Esophagus squamous epithelium (tissue), 5 donors: ENCODE measurements at places on chromosomes 13 and 19.

- DNase-seq: no peak
Observed at GRCh38 chr19:3464587-3465235, 15.6 kb downstream of the SMIM24 start.

GRCh38 chr13:34577051-34577450, 365.0 kb upstream of the NBEA start:
- no peak for DNase-seq

DNA sequence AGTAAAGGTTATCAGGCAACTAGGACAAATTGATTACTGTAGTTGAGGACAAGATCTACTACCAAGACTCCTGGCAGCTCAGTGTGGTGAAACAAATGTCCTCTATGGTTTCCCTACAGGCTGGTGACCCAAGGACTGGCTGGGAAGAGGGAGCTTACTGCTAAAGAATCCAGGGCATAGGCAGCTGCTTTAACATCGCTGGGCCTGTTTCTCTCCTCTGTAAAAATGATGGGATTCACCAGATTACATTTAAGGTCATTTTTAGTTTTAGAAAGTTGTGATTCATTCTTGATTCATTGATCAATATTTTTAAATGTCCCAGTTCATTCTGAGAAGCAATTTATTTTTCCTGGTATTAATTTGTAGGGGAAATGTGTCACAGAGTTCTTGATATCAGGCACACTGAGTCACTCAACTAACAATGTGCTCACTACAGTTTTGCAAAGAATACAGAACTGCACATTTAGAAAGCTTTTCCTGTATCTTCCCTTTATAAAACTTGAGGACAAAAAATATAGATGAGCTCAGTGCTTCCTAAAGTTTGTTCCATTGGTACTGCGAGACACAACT, 19.6 kb upstream of the FAM124A start:
- no peak for DNase-seq

GRCh38 chr19:7605490-7606222, 10.0 kb downstream of the CAMSAP3 start:
- no peak for DNase-seq

DNA sequence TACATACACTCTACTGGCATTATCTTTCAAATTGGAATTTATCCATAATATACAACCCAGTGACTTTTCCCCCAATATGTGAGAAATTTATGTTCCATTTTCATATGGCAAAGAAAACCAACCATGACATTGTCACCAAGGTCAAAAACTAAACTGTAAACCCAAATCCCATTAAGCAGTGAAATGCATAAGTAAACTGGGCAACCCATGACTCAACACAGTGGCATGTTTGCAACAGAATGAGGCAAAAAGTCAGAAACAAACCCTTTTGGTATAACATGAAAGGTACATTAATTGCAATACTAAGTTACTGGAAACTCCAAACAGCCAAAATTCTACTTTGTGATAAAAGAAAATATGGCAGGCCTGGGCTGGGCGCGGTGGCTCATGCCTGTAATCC, 4.9 kb downstream of the ZNF878 start:
- DNase-seq: no peak

- no peak for DNase-seq
Observed at GRCh38 chr19:6697291-6697690, 23.2 kb downstream of the C3 start.

DNA sequence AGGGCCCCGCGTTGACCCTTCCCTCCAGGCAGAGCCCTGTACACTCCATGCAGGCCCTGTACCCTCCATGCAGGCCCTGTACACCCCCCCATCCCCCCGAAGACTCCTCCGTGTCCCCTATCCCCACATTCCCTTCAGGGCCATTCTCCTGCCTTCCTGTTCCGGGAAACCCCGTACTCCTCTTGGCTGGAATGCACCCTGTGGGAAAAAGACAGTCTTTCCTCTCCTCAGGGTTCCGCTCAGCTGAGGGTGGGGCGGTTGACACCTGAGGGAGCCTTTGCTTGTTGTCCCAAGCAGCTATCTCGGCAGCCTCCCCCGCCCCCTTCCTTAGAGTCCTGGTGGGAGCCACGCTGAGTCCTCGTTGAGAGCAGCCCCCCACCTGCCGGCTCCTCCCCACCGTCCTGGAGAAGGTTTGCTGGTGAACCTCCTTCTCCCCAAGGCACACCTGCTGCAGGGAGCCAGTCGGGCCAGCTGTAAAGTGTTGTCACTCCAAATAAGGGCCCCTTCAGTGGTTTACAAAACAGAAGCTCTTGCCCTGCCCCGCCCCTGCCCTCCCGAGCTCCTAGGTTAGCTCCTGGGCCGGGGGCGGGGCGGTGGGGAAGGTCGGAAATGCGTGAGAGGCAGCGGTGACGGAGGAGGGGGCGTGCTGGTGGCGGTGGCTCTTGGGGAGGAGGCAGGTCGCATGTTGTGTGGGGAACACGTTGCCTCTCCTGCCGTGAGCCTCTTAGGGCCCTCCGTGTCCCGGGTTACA, 1.5 kb downstream of the GNA11 start:
- DNase-seq: no peak

- DNase-seq: no peak
Observed at GRCh38 chr13:21744149-21744548, 73.3 kb downstream of the FGF9 start.

GRCh38 chr13:28110414-28110813, 10.0 kb upstream of the FLT3 start:
- DNase-seq: no peak

- DNase-seq: no peak
Observed at GRCh38 chr13:30791354-30792001, 56.1 kb downstream of the ALOX5AP start.

- DNase-seq: peak; percentile 14
Observed at GRCh38 chr13:50080911-50081678, 65.9 kb downstream of the KCNRG start.

GRCh38 chr13:41199079-41199478, 4.7 kb upstream of the KBTBD7 start:
- no peak for DNase-seq

GRCh38 chr13:27423333-27423732, 1.1 kb upstream of the GTF3A start:
- no peak for DNase-seq

DNA sequence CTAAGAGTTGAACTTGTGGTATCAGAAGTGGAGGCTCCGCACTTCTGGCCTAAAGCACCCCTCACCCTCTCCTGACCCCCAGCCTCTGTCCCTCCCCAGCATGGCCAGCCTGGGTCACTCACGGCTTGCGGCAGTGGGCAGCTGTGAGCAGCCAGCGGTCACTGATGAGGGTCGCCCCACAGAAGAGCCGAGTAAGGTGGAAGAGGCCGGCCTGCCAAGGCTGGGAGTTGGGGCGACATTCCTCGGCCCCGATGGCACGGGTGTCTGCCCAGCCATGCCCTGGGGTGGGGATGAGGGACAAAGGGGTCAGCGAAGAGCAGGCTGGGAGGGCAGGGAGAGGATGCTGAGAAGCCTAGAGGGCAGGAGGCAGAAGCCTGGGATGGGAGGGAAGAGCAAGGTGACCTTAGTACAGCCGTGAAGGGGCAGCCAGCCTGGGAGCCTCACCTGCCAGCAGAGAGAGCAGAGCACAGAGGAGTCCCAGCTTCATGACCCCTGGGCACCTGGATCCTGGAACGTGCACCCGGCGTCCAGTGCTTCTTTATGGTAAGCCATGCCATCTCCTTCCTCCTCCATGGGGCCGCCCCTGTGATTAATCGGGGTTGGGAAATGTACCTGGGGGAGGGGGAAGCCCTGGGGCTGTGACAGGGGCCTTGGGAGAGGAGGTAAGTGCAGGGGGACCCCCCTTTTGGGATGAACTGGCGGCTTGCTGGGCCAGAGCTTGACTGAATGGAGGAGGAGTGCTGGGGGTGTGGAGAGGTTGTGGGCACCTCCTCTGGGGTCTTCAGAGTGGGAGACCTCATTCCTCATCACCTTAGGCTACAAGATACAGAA, 7.9 kb upstream of the KLK8 start:
- DNase-seq: no peak

DNA sequence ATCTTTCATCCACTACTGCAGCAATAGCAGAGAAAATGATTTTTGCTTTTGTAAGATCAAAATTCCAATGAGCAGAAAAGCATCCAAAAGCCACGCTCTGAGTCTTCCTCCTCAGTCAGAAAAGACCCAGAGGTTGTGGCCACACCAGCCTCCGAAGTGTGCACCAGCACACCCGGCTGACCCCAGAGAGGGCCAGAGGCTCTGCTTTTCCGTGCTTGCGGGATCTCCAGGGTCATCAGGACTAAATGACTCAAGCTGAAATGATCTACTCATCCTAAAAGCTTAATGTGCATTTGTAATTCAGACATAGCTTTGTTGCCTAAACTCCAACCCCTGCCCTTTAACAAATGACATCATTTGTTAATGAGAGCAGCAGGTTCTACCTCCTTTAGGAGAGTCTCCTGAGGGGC, 16.5 kb downstream of the RXFP2 start:
- no peak for DNase-seq

DNA sequence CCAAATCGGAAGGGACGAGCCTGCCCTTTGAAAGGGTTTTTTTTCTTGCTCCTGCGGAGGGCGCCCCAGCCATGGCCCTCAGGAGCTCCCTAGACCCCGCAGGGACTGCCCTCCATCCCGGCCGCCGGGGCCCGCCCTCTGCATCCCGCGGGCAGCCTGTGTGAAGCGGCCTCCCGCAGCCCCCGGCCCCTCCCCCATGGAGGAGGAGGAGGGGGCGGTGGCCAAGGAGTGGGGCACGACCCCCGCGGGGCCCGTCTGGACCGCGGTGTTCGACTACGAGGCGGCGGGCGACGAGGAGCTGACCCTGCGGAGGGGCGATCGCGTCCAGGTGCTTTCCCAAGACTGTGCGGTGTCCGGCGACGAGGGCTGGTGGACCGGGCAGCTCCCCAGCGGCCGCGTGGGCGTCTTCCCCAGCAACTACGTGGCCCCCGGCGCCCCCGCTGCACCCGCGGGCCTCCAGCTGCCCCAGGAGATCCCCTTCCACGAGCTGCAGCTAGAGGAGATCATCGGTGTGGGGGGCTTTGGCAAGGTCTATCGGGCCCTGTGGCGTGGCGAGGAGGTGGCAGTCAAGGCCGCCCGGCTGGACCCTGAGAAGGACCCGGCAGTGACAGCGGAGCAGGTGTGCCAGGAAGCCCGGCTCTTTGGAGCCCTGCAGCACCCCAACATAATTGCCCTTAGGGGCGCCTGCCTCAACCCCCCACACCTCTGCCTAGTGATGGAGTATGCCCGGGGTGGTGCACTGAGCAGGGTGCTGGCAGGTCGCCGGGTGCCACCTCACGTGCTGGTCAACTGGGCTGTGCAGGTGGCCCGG, 815 bp downstream of the MAP3K10 start:
- DNase-seq: no peak

- no peak for DNase-seq
Observed at GRCh38 chr13:20566468-20566897, 474 bp upstream of the IFT88 start.

DNA sequence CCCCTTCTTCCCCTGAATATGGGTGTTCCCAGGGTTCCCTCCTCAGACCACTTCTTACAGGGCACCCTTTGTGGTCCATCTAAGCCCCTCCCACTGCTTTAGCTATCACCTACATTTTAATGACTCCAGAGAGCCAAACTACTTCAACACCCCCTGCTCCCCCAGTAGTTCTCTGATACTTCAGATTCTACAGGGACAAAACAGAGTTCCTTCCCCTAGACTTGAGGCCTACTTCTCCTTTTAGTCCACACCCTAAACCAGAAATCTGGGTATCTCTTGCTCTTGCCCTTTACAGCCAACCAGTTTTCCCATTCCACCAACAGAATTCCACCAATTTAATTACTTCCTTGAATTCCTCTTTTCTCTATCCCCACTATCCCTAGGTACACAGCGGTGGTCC, 107.2 kb downstream of the KCNRG start:
- no peak for DNase-seq

DNA sequence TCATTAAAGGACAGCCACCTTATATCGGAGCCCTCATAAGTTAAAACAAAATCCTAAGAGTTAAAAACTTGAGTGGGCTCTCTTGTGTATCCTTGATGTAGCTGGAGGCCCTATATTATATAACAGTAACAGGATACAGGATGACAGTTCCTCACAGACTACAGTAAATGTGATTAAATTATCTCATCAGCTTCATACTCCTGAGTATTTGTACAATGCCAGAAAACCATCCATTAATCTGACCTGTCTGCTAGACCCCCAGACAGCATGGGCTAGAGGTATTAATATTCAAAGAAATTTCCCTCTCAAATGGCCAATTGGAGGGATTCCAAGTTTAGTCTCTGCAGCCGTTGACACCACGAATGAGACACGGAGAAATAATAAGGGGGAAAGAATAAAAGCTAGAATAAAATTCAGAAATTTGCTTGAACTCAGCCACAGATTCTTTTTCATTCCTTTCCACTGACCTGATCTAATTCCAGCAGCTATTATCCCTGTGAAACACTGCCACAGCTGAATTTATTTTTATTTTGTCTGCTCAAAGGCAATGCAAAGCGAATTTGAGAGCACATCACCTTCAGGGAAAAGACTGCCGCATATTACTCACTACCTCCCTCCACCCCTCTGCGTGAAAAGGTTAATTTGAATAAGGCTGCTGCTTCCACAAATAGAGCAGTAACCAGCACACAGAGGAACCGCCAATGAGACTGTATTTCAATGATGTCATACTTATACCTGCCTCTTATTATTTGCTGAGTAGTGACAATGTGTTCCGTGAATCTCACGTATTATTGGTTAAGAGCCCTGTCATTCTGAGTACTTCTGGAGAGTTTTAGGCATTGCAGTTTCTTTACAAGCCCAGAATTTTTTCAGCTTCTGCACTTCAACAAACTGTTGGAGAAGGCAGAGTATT, 155.9 kb upstream of the KLF12 start:
- no peak for DNase-seq

- no peak for DNase-seq
Observed at GRCh38 chr13:41561170-41561569, 103.8 kb downstream of the RGCC start.

DNA sequence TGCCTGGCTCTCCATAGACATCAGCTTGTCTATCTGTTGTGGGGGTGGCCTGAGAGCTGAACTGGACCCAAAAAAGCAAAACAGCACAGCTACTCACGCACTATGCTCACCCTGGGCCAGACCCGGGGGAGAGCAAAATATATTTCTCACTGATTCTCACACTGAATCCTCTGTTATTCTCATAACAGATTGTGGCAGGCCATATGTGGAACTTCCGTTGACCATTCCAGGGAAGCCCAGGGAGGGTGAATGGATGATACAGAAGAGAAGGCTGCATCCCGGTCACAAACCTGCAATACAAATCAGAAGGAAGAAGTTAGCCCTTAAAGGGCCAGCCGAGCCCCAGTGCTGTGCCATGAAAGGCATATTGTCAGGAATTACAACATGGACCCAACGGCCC, 362.5 kb downstream of the ZNF536 start:
- no peak for DNase-seq

DNA sequence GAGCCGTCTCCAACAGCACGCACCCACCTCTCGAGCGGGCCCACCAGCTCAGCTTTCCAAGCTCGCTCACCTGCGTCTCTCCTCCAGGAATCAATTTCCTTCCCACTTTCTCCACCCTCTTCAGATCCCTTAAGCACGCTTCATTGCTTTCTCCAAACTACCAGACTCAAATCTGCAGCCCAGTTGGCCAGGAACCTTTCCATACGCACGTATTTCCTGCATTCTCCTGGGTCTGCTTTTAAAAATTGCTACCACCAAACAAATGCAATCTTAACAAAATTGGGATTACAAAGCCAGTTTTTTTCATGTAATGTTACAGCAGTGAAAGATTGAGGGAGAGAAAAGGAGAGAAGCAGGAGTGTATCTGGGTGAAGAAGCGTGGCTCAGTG, 1.5 kb downstream of the ENOX1 start:
- DNase-seq: no peak

- no peak for DNase-seq
Observed at GRCh38 chr19:10692673-10693264, 8.5 kb upstream of the QTRT1 start.

- no peak for DNase-seq
Observed at GRCh38 chr13:46639033-46639981, 86.3 kb downstream of the LRCH1 start.
